Osteoblast (primary cell): ENCODE measurements at places on chromosomes 2 and 18. TPM values are rescaled to one million over a fixed set of nuclear protein-coding genes. Genes with fewer than 3 reads are reported as not detected.

DNA sequence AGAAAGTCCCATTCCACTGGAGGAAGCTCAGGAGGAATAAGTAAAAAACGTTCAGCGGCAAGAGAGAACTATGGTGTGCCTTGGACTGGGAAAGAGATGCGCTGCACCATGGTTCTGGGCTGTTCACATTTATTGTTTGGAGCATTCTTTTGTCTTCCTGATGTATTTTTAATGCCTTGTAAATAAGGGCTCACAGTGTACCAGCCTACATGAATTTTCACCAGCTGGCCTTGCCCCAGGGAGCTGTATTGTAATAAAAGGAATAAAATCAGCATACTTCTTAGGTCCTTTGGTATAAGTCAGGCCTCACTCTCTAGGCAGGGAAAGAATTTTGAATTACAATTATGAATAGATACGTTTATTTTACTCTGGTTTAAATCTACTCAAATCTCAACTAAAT is 1249.6 kb downstream of the CNTNAP5 start:
- H3K4me1 ChIP-seq, result no peaks in the 10 kb centered on the region
- no peak overlapping the region for H3K27ac ChIP-seq
- no peaks in the 10 kb centered on the region for H3K27me3 ChIP-seq
- no peaks in the 10 kb centered on the region for H3K36me3 ChIP-seq

GRCh38 chr2:236133410-236134012 is 34.7 kb downstream of the GBX2 start:
- no peaks in the 10 kb centered on the region for H3K4me1 ChIP-seq
- no peak for DNase-seq
- H3K27ac ChIP-seq, result no peak overlapping the region
- no peak overlapping the region for H3K4me3 ChIP-seq
- H3K27me3 ChIP-seq, result no peaks in the 10 kb centered on the region

The CDK5R2 gene
- not detected in 2 replicates for total RNA-seq

- no peak overlapping the region for H3K4me3 ChIP-seq
- H3K27ac ChIP-seq, result no peak overlapping the region
- DNase-seq, result no peak
Observed at GRCh38 chr2:114642166-114642770, 199.8 kb downstream of the DPP10 start.

GRCh38 chr2:239378918-239379640 is 21.7 kb downstream of the HDAC4 start:
- no peaks in the 10 kb centered on the region for H3K4me1 ChIP-seq
- H3K27me3 ChIP-seq, result no peaks in the 10 kb centered on the region
- no peak overlapping the region for H3K27ac ChIP-seq
- no peaks in the 10 kb centered on the region for H3K36me3 ChIP-seq
- no peak for DNase-seq

DNA sequence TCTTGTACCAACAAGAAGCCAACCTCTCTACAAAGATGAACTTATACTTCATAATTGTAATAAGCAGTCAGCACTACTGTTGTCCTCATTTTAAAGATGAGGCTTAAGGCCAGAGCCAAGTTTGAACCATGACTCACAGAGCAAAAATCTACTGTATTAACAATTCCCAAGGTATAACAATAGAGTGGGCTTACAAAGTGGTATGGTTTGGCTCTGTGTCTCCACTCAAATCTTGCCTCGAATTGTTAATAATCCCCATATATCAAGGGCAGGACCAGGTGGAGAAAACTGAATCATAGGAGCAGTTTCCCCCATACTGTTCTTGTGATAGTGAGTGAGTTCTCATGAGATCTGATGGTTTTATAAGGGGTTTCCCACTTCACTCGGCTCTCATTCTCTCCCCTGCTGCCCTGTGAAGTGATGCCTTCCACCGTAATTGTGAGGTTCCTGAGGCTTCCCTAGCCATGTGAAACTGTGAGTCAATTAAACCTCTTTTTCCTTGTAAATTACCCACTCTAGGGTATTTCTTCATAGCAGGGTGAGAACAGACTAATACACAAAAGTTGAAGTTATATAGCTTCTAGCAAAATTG is 19.5 kb downstream of the MRPL44 start:
- peak overlapping the region; percentile 32 for H3K27ac ChIP-seq
- no peak overlapping the region for H3K4me3 ChIP-seq
- DNase-seq, result peak; percentile 66
- H3K4me1 ChIP-seq, result peaks cover 7% of the 10 kb centered on the region

DNA sequence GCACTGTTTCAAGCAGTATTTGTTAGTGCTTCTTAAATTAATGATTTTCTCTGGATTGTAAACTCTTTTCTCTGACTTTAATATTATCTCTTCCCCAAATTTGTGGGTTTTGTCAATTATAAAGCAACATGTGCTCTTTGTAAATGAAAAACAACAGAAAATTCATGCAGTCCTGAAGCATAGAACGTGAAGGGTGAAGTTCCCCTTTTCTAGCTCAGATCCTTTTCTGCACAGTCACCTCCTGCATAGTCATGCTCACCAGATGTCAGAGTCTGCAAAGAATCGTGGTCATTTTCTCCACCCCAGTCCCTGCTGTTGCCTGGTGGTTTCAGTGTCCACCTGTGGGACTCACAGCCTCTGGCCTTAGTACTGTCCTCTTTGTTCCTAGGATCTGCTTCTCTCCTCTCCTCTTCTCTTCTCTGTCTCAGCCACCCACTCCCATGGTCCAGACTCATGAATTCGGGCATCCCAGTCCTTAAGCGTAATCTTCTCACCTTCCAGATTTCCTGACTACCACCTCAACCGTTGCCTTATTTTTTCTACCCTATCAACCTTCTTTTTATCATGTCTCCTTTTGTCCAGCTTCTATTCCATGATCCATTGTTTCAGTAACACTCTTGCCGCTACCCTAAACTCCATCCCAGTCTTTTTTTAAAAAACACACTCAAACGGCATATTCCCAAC is 229.1 kb downstream of the RTP5 start:
- H3K36me3 ChIP-seq, result no peaks in the 10 kb centered on the region
- H3K27ac ChIP-seq, result no peak overlapping the region
- no peak for DNase-seq
- H3K4me3 ChIP-seq, result no peak overlapping the region
- H3K4me1 ChIP-seq, result no peaks in the 10 kb centered on the region

DNA sequence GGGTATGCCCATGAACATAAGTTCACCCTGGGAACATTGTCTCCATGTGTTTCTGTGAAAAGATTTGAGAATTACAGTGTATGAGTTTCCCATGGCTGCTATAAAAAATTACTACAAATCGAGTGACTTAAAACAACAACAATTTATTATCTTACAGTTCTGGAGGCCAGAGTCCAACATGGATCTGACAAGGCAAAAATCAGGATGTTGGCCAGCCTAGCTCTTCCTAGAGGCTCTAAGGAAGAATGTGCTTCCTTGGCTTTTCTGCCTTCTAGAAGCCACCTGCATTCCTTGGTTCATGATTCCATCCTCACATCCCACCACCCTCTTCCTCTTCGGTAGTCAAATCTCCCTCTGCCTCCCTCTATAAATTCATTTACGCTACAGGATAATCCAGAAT is 38.6 kb downstream of the FAM124B start:
- no peak overlapping the region for H3K4me3 ChIP-seq
- no peaks in the 10 kb centered on the region for H3K36me3 ChIP-seq
- peaks cover 9% of the 10 kb centered on the region for H3K4me1 ChIP-seq
- H3K27ac ChIP-seq, result no peak overlapping the region
- H3K27me3 ChIP-seq, result no peaks in the 10 kb centered on the region

The C2orf72 gene
- not detected in 2 replicates for total RNA-seq

GRCh38 chr2:218856167-218856895 is 3.3 kb upstream of the WNT6 start:
- no peaks in the 10 kb centered on the region for H3K36me3 ChIP-seq
- peaks cover 8% of the 10 kb centered on the region for H3K4me1 ChIP-seq
- no peak overlapping the region for H3K4me3 ChIP-seq
- no peak overlapping the region for H3K27ac ChIP-seq
- H3K27me3 ChIP-seq, result peaks cover 75% of the 10 kb centered on the region

DNA sequence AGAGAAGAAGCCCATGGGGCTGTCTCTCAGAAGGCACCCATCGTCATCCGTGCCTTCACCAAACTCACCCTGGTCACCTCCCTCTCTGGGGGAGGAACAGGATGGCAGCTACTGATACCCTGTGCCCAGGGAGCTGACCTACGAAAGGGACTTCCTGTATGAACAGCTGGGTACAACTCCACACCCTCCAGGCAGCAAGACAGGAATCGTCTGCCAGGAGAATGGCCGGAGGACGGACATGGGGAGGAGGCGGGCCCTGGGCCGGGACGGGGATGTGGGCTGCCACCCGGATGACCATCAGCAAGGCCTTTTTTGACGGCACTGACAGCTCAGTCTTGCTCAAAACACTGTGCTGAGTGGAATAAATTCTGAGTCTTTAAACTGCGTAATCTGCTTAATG is 243.6 kb downstream of the HDAC4 start:
- no peaks in the 10 kb centered on the region for H3K36me3 ChIP-seq
- no peaks in the 10 kb centered on the region for H3K4me1 ChIP-seq
- no peaks in the 10 kb centered on the region for H3K27me3 ChIP-seq
- no peak for DNase-seq

- H3K27ac ChIP-seq, result no peak overlapping the region
- no peak overlapping the region for H3K4me3 ChIP-seq
- H3K27me3 ChIP-seq, result no peaks in the 10 kb centered on the region
- DNase-seq, result no peak
- no peaks in the 10 kb centered on the region for H3K4me1 ChIP-seq
Observed at GRCh38 chr2:189952536-189953109, 109.9 kb downstream of the MSTN start.

The CYP26B1 gene
- total RNA-seq, result under 0.01 TPM in 2 replicates

DNA sequence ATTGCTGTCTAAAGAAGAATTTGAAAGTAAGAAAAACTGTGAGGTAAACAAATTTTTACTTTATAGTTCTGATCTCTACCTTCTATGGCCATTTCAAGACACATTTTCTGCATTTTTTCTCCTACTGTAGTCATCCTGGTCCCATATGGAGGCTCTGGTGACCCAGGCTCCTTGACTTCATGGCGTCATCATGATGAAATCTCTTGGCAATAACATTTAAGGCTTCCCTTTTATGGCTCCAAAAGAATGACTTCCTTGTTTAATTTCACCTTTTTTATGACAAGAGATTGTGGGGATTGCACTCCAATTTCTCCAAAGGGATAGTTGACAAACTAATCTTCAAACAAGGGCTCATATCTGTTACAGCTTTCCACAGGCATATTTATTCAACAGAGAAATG is 143.0 kb upstream of the SCN7A start:
- H3K36me3 ChIP-seq, result no peaks in the 10 kb centered on the region
- H3K27ac ChIP-seq, result no peak overlapping the region
- H3K4me1 ChIP-seq, result no peaks in the 10 kb centered on the region
- DNase-seq, result no peak
- no peaks in the 10 kb centered on the region for H3K27me3 ChIP-seq

The CNTNAP5 gene
- total RNA-seq, result not detected in 2 replicates

DNA sequence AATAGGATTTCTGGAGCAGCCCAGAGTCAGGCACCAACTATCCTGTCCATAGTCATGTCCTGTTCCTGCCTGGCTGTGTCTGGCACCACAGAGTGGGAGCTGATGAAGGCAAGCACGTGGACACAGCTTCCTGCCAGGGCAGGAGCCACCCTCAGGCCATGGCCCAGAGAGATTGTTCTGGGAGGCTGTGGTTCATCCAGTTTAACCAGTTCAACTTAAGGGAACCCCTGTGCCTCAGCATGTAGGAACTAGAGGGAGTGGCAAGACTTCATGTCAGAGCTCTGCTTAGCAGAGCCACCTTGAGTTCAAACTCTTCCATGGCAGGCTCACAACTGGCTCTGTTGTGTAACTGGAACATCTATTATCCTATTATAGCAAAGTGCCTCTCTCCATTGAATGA is 73.2 kb upstream of the NCKAP5 start:
- peaks cover 19% of the 10 kb centered on the region for H3K4me1 ChIP-seq
- peak; percentile 42 for DNase-seq
- H3K4me3 ChIP-seq, result no peak overlapping the region
- no peak overlapping the region for H3K27ac ChIP-seq

The FKBP1B gene
- 2.7 and 3.3 TPM in 2 replicates for total RNA-seq

The STRN gene
- 21.4 and 25.0 TPM in 2 replicates for total RNA-seq

DNA sequence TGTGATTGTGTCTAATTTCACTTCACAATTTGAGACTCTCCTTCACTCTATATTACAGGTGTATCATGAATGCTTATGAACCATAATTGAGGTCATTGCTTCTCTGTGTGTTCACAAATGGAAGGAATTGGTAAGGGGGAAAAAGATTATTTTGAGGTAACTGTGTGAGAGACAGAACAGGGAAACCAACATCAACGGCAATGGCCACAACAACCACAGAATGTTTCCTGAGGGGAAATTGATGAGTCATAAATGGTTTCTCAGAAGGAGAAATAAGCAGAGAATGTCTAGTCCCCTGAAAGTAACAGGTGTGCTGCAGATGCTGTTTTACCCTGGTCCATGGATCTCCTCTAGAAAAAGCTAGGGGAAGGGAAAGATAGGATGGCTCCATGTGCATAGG is 361.2 kb upstream of the GALNT5 start:
- no peaks in the 10 kb centered on the region for H3K36me3 ChIP-seq
- peaks cover 2% of the 10 kb centered on the region for H3K4me1 ChIP-seq
- no peak overlapping the region for H3K4me3 ChIP-seq
- DNase-seq, result no peak

- H3K4me3 ChIP-seq, result no peak overlapping the region
- DNase-seq, result no peak
- H3K27me3 ChIP-seq, result no peaks in the 10 kb centered on the region
Observed at GRCh38 chr2:70140791-70141211, 50.0 kb downstream of the C2orf42 start.

DNA sequence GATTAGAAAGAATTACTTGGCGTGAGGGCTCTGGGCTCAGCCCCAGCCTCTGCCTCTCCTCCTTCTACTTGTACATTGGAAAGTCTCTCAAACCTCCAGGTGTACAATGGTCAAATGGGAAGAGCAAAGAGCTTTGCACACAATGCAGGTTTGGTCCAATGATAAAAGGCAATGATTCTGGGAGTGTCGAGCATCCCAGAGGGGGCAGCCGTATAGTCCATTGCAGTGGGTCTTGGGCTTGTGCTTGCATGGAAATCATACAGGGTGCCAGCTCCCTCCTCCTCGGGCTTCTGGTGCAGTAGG is 98.0 kb upstream of the NCK2 start:
- no peaks in the 10 kb centered on the region for H3K36me3 ChIP-seq
- H3K4me3 ChIP-seq, result no peak overlapping the region
- H3K27ac ChIP-seq, result no peak overlapping the region
- peaks cover 9% of the 10 kb centered on the region for H3K4me1 ChIP-seq
- peaks cover 29% of the 10 kb centered on the region for H3K27me3 ChIP-seq
- no peak for DNase-seq

GRCh38 chr2:73418343-73418742 is 32.7 kb downstream of the ALMS1 start:
- peak overlapping the region; percentile 44 for H3K27ac ChIP-seq
- H3K27me3 ChIP-seq, result no peaks in the 10 kb centered on the region
- peak; percentile 66 for DNase-seq
- no peaks in the 10 kb centered on the region for H3K36me3 ChIP-seq

DNA sequence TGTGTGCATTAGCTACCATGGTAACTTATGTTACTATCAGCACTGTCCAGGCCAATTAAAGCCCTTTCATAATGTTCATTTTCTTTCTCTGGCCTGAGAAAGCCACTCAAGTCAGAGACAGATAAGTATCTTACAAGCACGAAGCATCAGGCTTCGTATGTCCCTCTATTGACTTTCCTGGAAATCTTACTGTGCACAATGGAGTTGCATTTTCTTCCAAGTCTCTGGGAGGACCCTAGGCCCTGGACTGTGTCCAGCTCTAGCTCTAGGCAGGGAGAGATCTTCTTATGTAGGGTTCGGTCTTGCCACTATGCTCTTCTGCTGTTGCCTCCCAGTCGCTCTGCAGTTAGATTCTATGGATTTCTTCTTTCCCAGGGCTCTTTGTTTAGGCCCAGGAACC is 40.0 kb upstream of the ITGA6 start:
- H3K27me3 ChIP-seq, result no peaks in the 10 kb centered on the region
- H3K36me3 ChIP-seq, result no peaks in the 10 kb centered on the region
- no peak overlapping the region for H3K4me3 ChIP-seq
- DNase-seq, result no peak

The CD8A gene
- total RNA-seq, result not detected in 2 replicates

The INO80C gene
- 9.0 and 14.4 TPM in 2 replicates for total RNA-seq

The ZFAND2B gene
- total RNA-seq, result 25.0 and 26.5 TPM in 2 replicates
